ENCODE measurements at places on chromosomes 1 and 21. TPM values are rescaled to one million over a fixed set of nuclear protein-coding genes. Genes with fewer than 3 reads are reported as not detected.

FCRL2 gene
- total RNA-seq = 0.40 TPM

CTBS gene
- total RNA-seq = 22.7 TPM

OR10J1 gene
- not detected for total RNA-seq

TEDDM1 gene
- not detected for total RNA-seq

OPTC gene
- total RNA-seq = not detected

GBP5 gene
- total RNA-seq = 1.3 TPM

CHODL gene
- total RNA-seq = 0.52 TPM

RBP7 gene
- total RNA-seq = 1.6 TPM

DNA sequence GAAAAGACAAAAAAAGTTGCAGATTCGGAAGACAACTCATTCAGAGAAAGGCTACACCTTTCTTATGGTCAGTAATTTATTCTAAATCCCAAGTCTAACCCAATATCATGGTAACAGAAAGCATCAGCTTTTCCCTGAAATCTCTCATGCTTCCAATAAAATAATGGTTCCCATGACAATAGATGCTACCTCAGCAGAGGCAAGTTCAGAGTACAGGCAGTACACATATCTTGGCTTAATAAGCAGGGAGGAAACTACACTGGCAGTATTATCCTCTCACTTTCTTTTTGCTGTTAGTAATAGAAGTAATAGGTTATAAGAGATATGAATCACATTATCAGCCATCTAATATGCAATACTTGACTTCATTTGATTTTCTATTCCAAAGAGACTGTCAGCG lies 137.1 kb downstream of the DPYD start:
- no peak overlapping the region for H3K27ac ChIP-seq
- H3K27me3 ChIP-seq = no peaks in the 10 kb centered on the region
- H3K4me3 ChIP-seq = no peak overlapping the region
- DNase-seq = no peak
- H3K4me1 ChIP-seq = no peaks in the 10 kb centered on the region
- H3K36me3 ChIP-seq = no peaks in the 10 kb centered on the region

DNA sequence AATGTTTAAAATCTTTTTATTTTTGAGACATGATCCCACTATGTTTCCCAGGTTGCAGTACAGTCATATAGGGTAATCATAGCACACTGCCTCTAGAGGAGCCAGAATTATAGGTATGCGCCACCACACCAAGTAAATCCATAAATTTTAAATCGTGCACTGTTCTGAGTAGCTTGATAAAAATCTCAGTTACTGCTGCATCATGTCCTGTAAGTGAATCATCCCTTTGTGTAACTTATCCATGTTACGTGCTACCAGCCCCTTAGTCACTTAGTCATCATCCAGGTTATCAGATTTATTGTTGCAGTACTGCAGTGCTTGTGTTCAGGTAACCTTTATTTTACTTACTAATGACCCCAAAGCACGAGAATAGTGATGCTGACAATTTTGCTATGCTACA lies 1770.9 kb downstream of the BRINP3 start:
- H3K27ac ChIP-seq = no peak overlapping the region
- no peaks in the 10 kb centered on the region for H3K4me1 ChIP-seq
- H3K36me3 ChIP-seq = no peaks in the 10 kb centered on the region
- no peak for DNase-seq
- no peak overlapping the region for H3K4me3 ChIP-seq
- no peaks in the 10 kb centered on the region for H3K27me3 ChIP-seq

- H3K27me3 ChIP-seq = no peaks in the 10 kb centered on the region
- H3K4me3 ChIP-seq = no peak overlapping the region
- no peak overlapping the region for H3K27ac ChIP-seq
- H3K4me1 ChIP-seq = no peaks in the 10 kb centered on the region
- no peak for DNase-seq
- no peaks in the 10 kb centered on the region for H3K36me3 ChIP-seq
These were observed 54.4 kb downstream of the SLC9A1 start for GRCh38 chr1:27100335-27101053.

GRCh38 chr21:29233256-29233546 lies 65.5 kb upstream of the BACH1 start:
- DNase-seq = no peak
- no peaks in the 10 kb centered on the region for H3K4me1 ChIP-seq

DNA sequence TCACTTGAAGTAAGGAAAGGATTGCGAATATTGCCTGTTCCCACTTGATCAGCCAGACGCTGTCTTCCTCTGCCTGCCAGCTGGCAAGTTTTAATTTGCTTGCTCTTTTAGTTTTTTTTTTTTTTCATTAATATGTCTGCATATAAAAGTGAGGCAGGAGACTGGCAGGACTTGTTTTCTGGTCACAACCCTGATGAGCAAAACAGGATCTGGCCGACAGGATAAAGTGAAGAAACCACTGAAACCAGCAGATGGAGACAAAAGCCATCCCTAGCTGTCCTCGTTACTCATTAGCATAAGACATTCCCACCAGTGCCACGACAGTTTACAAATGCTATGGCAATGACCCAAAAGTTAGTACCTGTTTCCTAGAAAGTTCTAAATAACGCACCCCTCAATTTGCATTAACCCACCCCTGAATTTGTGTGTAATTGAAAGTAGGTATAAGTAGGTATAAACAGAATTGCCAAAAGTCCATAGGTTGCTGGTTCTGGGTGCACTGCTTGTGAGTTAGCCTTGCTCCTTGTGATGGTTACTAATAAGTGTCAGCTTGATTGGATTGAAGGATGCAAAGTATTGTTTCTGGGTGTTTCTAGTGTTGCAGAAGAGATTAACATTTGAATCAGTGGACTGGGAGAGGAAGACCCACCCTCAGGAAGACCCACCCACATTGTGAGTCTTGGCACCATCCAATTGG lies 60.8 kb downstream of the ZNF684 start:
- H3K36me3 ChIP-seq = no peaks in the 10 kb centered on the region
- H3K4me1 ChIP-seq = no peaks in the 10 kb centered on the region
- H3K4me3 ChIP-seq = no peak overlapping the region

DNA sequence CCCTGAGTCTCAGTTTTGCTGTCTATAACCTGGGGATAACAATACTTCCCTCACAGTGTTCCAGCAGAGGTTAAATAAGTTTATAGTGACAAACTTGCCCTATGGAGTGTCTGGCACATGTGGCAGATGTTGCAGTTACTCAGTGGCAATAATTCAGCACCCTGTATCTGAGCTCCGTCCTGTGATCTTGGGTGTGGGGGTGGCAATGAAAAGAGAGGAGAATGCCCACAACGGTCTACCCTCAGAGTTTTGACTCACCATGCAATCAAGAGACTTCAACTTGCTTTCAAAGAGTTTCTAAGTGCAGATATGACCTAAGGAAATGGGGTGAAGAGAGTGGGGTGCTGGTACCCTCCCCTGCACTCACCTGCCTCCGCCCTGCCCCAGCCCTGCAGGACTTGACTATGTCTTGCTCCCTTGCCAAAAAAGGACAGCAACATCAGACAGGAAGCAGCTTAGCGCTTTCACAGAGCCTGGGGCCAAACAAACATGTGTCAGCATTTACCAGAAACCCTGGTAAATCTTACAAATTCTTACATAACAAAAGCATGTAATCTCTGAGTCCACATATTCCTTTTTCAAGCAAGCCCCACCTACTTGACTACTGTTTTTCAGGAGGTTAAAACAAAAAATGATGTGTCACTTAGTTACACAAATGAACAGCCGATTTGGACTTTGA lies 185.1 kb upstream of the CAMK1G start:
- H3K27ac ChIP-seq = no peak overlapping the region
- H3K36me3 ChIP-seq = no peaks in the 10 kb centered on the region
- no peak overlapping the region for H3K4me3 ChIP-seq

DNA sequence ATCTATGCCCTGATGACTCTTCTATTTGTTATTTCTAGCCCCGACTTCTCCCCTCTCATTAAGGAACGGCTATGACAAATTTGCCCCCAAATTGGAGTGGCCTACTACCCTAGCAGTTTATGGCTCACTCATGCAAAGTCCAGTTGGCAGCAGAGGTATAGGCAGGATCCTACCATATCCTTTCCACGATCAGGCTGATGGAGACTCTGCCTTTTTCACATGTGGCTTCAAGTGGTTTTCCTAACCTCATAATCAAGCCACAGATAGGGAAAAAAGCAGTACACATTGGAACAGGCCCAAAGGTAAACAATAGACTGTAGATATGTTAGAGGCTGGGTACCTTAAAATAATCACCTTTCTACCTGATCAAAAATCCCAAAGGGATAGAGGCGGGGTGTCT lies 292.5 kb downstream of the NCAM2 start:
- H3K4me3 ChIP-seq = no peak overlapping the region
- no peak for DNase-seq
- H3K4me1 ChIP-seq = no peaks in the 10 kb centered on the region
- no peak overlapping the region for H3K27ac ChIP-seq

DNA sequence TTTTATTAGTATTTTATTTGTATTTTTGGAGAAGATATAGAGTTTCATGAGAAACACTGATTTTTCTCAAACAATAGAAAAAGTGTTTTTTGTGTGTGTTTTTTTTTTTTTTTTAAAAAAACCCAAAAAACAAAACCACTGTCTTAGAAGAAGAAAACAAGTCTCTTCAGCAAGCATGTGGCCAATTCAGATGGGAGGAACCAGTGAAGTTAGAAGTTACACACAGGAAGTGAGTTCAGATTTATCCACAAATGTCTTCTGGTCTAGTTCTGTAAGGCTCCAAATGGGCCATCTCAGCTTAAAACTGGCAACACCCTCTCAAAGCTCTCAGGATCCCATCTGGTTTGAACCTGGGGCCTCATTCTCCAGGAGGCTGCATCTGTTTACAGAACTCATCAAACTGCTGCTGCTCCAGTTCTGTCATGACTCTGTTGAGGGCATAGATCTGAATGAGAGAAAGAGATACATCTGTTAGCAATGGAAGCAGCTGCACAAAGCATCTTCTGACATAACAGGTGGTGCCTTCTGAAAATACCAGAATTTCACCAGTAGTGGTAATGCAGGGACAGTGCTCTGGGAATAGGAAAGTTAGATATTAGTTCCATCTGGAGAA lies 9.8 kb upstream of the ERMAP start:
- H3K36me3 ChIP-seq = no peaks in the 10 kb centered on the region
- no peak overlapping the region for H3K4me3 ChIP-seq
- H3K4me1 ChIP-seq = no peaks in the 10 kb centered on the region
- H3K27me3 ChIP-seq = no peaks in the 10 kb centered on the region
- H3K27ac ChIP-seq = no peak overlapping the region

GRCh38 chr1:225146478-225146877 lies 217.0 kb downstream of the DNAH14 start:
- H3K27ac ChIP-seq = no peak overlapping the region
- H3K36me3 ChIP-seq = no peaks in the 10 kb centered on the region
- DNase-seq = no peak
- H3K4me3 ChIP-seq = no peak overlapping the region
- no peaks in the 10 kb centered on the region for H3K4me1 ChIP-seq

DNA sequence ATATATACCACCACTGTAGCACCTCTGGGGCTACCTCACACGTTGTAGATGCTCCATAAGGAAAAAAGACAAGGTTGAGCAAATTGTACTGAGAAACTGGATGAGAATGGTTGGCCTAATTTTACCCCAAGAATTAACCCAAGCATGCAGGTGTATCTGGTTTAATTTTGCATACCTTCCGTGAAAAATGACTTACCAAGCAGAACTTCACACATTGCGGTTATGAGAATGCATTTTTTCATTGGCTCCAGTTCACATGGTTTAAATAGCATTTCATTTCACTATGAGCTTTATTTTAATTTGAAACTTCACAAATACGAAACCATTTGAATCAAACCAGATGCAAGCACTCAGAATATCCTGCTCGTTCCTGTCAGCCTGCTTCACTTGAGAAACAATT lies 512.2 kb downstream of the LTN1 start:
- H3K27ac ChIP-seq = no peak overlapping the region
- DNase-seq = no peak
- no peak overlapping the region for H3K4me3 ChIP-seq
- no peaks in the 10 kb centered on the region for H3K4me1 ChIP-seq
- no peaks in the 10 kb centered on the region for H3K36me3 ChIP-seq
- no peaks in the 10 kb centered on the region for H3K27me3 ChIP-seq

- H3K36me3 ChIP-seq = no peaks in the 10 kb centered on the region
- DNase-seq = peak; percentile 25
- no peaks in the 10 kb centered on the region for H3K27me3 ChIP-seq
These were observed 83.4 kb upstream of the KCNE2 start for GRCh38 chr21:34280389-34280795.

DNA sequence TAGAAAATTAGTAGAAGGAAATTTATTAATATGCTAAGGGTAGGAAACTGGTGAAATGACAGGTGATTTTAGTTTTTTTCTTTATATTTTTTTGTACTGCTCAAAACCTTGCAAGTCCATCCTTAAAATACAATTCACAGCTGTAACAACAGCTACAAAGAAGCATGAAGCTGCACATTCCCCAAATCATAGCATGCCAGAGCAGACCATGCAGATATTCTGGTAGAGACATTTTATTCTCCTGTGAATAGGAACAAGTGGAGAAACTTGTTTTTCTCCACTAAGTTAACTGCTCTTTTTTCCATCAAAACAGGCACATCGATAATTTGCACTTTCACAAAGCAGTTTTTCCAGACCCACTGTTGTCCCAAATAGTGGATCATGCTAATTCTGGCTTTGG lies 1125.7 kb downstream of the BRINP3 start:
- no peaks in the 10 kb centered on the region for H3K4me1 ChIP-seq
- no peaks in the 10 kb centered on the region for H3K27me3 ChIP-seq
- H3K36me3 ChIP-seq = no peaks in the 10 kb centered on the region
- no peak for DNase-seq
- no peak overlapping the region for H3K27ac ChIP-seq

GRCh38 chr1:154548028-154548427 lies 10.4 kb downstream of the UBE2Q1 start:
- no peaks in the 10 kb centered on the region for H3K4me1 ChIP-seq
- no peak overlapping the region for H3K4me3 ChIP-seq
- no peak overlapping the region for H3K27ac ChIP-seq
- H3K27me3 ChIP-seq = no peaks in the 10 kb centered on the region

GRCh38 chr1:222064388-222065211 lies 322.7 kb upstream of the DUSP10 start:
- H3K27ac ChIP-seq = no peak overlapping the region
- H3K27me3 ChIP-seq = no peaks in the 10 kb centered on the region
- H3K36me3 ChIP-seq = no peaks in the 10 kb centered on the region
- H3K4me3 ChIP-seq = no peak overlapping the region
